NCI-H1417 (cell line): ENCODE measurements at places on chromosomes 4 and X.

GRCh38 chrX:129678614-129679195 is 23.9 kb upstream of the APLN start:
- DNase-seq = no peak

DNA sequence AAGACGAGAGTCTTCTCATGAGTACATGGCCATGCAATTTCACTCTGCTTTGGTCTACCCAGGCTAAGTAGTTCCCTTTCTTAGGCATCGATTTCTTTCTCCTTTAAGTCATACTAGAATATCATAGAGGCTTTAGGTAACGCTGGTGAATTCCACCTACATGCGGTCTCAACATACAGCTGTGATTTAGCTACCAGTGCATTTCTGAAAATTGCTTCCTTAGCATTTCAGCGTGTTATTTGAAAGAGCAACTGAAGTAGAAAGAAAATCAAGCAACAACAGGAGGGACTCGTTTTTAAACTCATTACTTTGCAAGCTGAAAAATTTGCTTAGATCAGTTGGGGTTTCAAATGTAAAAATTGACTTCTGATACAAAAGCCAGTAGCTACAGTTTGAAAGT is 48.1 kb upstream of the RASGEF1B start:
- DNase-seq = no peak

GRCh38 chrX:97525981-97526380 is 642.3 kb downstream of the RPA4 start:
- no peak for DNase-seq

GRCh38 chrX:46918434-46918833 is 6.2 kb downstream of the JADE3 start:
- no peak for DNase-seq
